Neural progenitor cell (in vitro differentiated cells): ENCODE measurements at places on chromosomes 7 and 10. TPM values are rescaled to one million over a fixed set of nuclear protein-coding genes. Genes with fewer than 3 reads are reported as not detected.

- peaks cover 39% of the 10 kb centered on the region for H3K4me1 ChIP-seq
- H3K4me3 ChIP-seq: no peak overlapping the region
- H3K27me3 ChIP-seq: no peaks in the 10 kb centered on the region
- no peaks in the 10 kb centered on the region for H3K36me3 ChIP-seq
- no peak for DNase-seq
Observed at GRCh38 chr10:71072131-71072822, 140.1 kb upstream of the UNC5B start.

GRCh38 chr10:13395540-13395939 lies 47.4 kb upstream of the SEPHS1 start:
- H3K27me3 ChIP-seq: no peaks in the 10 kb centered on the region
- no peak for DNase-seq
- H3K27ac ChIP-seq: no peak overlapping the region
- H3K36me3 ChIP-seq: no peaks in the 10 kb centered on the region
- no peak overlapping the region for H3K4me3 ChIP-seq

DNA sequence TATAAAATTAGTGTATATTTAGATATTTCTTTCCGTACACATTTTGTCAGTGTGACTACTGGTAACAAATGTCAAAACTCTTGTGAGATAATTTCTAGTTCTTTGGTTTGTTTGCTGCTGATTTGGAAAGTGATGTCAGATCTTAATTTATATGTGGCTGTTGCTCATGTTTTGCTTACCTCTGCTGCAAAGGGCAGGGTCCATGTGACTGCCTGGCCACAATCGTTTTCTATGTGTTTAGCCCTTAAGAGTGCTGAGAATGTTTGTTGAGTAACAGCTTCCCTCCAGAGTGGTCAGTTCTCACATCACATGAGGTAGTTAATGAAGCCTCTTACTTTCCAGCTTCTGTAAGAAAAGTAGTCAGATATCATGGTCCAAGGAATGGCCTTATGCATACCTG lies 4.2 kb downstream of the NRBF2 start:
- H3K4me1 ChIP-seq: peaks cover 9% of the 10 kb centered on the region
- DNase-seq: no peak
- no peak overlapping the region for H3K4me3 ChIP-seq
- H3K27ac ChIP-seq: no peak overlapping the region
- no peaks in the 10 kb centered on the region for H3K27me3 ChIP-seq

The CYTH3 gene
- 10.9 and 16.5 TPM in 2 replicates for total RNA-seq

- H3K27me3 ChIP-seq: no peaks in the 10 kb centered on the region
- H3K4me3 ChIP-seq: no peak overlapping the region
- H3K27ac ChIP-seq: no peak overlapping the region
- no peaks in the 10 kb centered on the region for H3K36me3 ChIP-seq
- peak; percentile 27 for DNase-seq
- H3K4me1 ChIP-seq: peaks cover 14% of the 10 kb centered on the region
Observed at GRCh38 chr10:5466451-5467206, 32.7 kb downstream of the CALML5 start.

DNA sequence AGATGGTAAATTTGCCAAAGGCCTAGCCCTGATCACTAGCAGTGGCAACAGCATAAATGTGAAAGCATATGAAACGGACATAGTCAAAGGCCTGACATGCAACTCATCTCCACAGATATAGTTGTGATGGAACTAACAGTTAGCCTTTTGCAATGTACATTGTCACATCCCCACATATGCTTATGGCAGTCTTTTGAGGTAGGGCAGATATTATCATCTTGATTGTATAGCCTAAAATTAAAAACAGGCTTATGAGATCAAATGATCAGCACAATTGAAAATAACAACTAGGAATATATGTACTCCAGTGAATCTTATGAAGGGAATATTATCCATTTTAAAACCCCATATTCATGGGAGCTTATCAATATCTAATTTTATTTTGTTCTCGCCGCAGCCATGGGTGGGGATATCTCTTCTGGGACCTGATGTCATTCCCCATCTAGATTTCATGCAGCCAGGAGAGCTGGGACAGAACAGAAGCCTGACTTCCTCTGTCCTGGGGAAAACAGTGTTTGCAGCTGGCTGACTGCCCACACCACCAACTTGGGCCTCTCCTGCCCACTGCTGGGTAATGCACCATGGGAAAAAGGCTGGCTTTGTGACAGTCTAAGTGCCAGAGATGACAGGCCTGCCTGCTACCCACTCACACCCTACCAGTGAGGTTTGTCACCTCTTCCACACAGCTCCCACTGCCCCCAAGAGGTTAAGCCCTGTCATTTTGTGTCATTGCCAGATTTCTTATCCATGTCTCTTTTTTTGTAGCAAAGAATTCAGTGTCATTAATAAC lies 180.2 kb upstream of the FZD1 start:
- no peak overlapping the region for H3K4me3 ChIP-seq
- H3K4me1 ChIP-seq: peaks cover 6% of the 10 kb centered on the region
- no peak for DNase-seq
- no peak overlapping the region for H3K27ac ChIP-seq

GRCh38 chr7:143252006-143252405 lies 11.2 kb upstream of the GSTK1 start:
- H3K27me3 ChIP-seq: peaks cover 10% of the 10 kb centered on the region
- H3K4me1 ChIP-seq: no peaks in the 10 kb centered on the region
- no peak overlapping the region for H3K27ac ChIP-seq
- DNase-seq: no peak
- no peaks in the 10 kb centered on the region for H3K36me3 ChIP-seq
- no peak overlapping the region for H3K4me3 ChIP-seq

DNA sequence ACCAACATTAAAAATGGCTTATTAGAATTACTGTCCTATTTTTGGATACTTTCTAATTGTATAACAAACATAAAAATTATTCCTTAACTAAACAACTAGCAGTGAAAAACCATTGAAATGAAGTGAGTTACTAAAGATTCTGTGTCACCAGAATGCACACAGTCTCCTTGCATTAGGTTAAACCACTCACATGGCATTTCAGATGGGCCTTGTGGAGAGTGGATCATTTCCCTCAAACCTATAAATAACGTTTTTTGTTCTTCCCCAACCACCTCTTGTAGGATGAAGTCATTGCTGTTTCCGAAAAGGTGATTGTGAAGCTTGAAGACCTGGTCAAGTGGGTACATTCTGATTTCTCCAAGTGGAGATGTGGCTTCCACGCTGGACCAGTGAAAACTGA lies 38.4 kb downstream of the ARID5B start:
- peaks cover 3% of the 10 kb centered on the region for H3K4me1 ChIP-seq
- H3K36me3 ChIP-seq: no peaks in the 10 kb centered on the region
- no peak overlapping the region for H3K27ac ChIP-seq
- no peak for DNase-seq
- no peaks in the 10 kb centered on the region for H3K27me3 ChIP-seq
- no peak overlapping the region for H3K4me3 ChIP-seq

GRCh38 chr10:125118011-125118611 lies 42.3 kb downstream of the CTBP2 start:
- no peaks in the 10 kb centered on the region for H3K36me3 ChIP-seq
- H3K4me3 ChIP-seq: no peak overlapping the region
- H3K27me3 ChIP-seq: no peaks in the 10 kb centered on the region
- DNase-seq: no peak
- H3K4me1 ChIP-seq: no peaks in the 10 kb centered on the region

DNA sequence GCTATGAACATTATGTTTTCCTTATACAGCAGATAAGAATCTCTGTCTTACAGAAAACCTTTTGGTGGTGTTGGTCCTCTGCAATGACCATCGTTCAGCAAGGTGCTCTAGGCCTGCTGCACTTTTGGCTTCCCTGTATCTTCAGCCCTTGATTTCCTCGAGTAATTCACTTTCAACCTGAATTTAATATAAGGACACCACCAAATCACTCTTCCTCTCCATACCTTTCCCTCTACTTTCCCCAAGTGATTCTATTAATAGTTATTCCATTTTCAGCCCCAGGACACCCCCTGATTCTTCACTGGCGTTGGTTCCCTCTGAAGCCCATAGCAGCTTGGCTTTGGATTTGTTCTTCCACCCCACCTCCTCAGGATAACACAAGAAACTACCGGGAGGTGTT lies 72.2 kb downstream of the EZH2 start:
- H3K4me3 ChIP-seq: no peak overlapping the region
- no peak overlapping the region for H3K27ac ChIP-seq
- no peaks in the 10 kb centered on the region for H3K4me1 ChIP-seq
- DNase-seq: no peak

The EPHA1 gene
- 4.1 and 6.0 TPM in 2 replicates for total RNA-seq

The AFAP1L2 gene
- total RNA-seq: 4.8 and 6.9 TPM in 2 replicates

The VIPR2 gene
- 0.92 and 3.1 TPM in 2 replicates for total RNA-seq

DNA sequence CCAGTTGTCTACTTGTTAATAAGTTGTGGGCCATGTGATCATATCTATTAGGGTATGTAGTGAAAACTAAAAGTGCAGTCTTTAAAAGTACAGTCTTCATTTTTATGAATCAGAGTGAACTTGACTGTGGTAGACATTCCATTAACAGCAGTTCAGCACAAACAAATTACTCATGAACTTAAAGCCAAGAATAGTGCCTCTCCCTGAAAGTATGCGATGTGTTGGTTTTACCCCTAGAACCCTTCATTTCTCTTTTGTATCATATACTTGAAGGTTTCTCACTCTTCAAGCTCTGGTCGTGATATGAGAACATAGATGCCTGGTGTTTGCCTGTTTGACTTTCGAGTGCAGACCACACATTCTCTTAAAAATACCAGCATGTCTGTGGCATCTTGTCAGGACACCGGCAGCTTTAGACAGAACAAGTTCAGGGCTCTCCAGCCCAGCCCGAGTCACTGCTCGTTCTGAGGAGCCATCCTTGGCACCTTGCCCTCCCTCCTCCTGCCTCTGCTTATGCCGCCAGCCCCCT lies 159.3 kb downstream of the LCOR start:
- H3K36me3 ChIP-seq: no peaks in the 10 kb centered on the region
- no peak for DNase-seq
- no peak overlapping the region for H3K4me3 ChIP-seq
- H3K27me3 ChIP-seq: no peaks in the 10 kb centered on the region
- peaks cover 3% of the 10 kb centered on the region for H3K4me1 ChIP-seq

The IKZF5 gene
- 5.5 and 10.7 TPM in 2 replicates for total RNA-seq

GRCh38 chr10:23869996-23870395 lies 338.9 kb upstream of the KIAA1217 start:
- no peaks in the 10 kb centered on the region for H3K4me1 ChIP-seq
- no peak overlapping the region for H3K4me3 ChIP-seq
- no peak for DNase-seq
- no peak overlapping the region for H3K27ac ChIP-seq
- H3K36me3 ChIP-seq: no peaks in the 10 kb centered on the region
- H3K27me3 ChIP-seq: no peaks in the 10 kb centered on the region

DNA sequence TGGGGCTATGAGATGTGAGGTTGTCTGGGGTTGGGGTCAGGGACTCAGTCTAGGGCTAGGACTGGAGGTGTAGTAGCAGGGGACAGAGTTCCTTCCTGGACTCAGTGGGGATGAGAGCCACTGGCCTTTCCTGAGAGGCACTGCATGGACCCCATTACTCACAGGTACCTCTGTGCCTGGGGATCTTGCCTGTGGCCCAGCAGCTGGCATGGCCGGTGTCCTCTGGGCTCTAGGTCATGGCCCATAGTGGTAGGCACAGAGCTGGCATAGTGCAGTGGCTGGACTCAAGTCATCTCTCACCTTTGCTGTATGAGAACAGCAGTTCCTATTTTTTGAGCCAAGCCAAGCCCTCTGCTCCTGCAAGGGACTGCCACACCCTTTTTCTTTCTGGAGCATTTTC lies 51.9 kb downstream of the NEURL1 start:
- no peak overlapping the region for H3K4me3 ChIP-seq
- H3K4me1 ChIP-seq: peaks cover 22% of the 10 kb centered on the region
- no peaks in the 10 kb centered on the region for H3K27me3 ChIP-seq
- no peaks in the 10 kb centered on the region for H3K36me3 ChIP-seq
- H3K27ac ChIP-seq: no peak overlapping the region

The MOGAT3 gene
- not detected in 2 replicates for total RNA-seq

GRCh38 chr10:128071417-128071782 lies 54.8 kb downstream of the MKI67 start:
- no peaks in the 10 kb centered on the region for H3K4me1 ChIP-seq
- H3K4me3 ChIP-seq: no peak overlapping the region
- DNase-seq: no peak
- peaks cover 8% of the 10 kb centered on the region for H3K27me3 ChIP-seq
- no peak overlapping the region for H3K27ac ChIP-seq

The C10orf53 gene
- not detected in 2 replicates for total RNA-seq

The INMT gene
- 5.0 and 7.8 TPM in 2 replicates for total RNA-seq

DNA sequence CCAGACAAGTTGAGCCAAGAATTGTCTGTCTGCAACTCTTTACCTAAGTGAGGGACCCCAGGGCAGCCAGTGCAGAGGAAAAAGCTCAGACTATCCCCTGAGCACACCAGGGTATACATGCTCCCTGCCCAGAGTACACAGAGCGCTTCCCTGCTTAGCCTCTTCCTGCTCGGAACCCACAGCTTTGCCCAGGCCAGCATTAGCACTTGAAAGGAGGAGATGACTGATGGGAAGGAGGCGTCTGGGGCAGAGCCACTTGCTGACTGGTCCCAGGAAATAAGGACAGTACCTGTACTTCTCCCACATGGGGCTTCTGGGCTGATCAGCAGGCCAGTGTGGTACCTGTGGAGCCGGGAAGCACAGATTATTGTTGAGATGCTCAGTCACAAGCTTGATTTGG lies 48.4 kb upstream of the TRIM8 start:
- H3K27ac ChIP-seq: peak overlapping the region; percentile 23
- DNase-seq: no peak
- H3K4me1 ChIP-seq: peaks cover 3% of the 10 kb centered on the region
- no peak overlapping the region for H3K4me3 ChIP-seq
- H3K36me3 ChIP-seq: peaks cover 5% of the 10 kb centered on the region

- H3K4me1 ChIP-seq: no peaks in the 10 kb centered on the region
- H3K27me3 ChIP-seq: no peaks in the 10 kb centered on the region
- H3K27ac ChIP-seq: no peak overlapping the region
- no peak for DNase-seq
- no peaks in the 10 kb centered on the region for H3K36me3 ChIP-seq
- no peak overlapping the region for H3K4me3 ChIP-seq
Observed at GRCh38 chr10:122863216-122864193, 15.9 kb downstream of the FAM24B start.

GRCh38 chr7:64907641-64908326 lies 4.7 kb downstream of the ZNF273 start:
- H3K4me1 ChIP-seq: peaks cover 16% of the 10 kb centered on the region
- no peaks in the 10 kb centered on the region for H3K36me3 ChIP-seq
- H3K4me3 ChIP-seq: no peak overlapping the region
- DNase-seq: no peak
- H3K27ac ChIP-seq: no peak overlapping the region
- no peaks in the 10 kb centered on the region for H3K27me3 ChIP-seq

GRCh38 chr10:62617652-62618051 lies 186.9 kb upstream of the ADO start:
- H3K4me1 ChIP-seq: no peaks in the 10 kb centered on the region
- no peaks in the 10 kb centered on the region for H3K36me3 ChIP-seq
- no peak for DNase-seq
- no peak overlapping the region for H3K27ac ChIP-seq
- H3K27me3 ChIP-seq: no peaks in the 10 kb centered on the region
- no peak overlapping the region for H3K4me3 ChIP-seq

- no peak overlapping the region for H3K27ac ChIP-seq
- peaks cover 10% of the 10 kb centered on the region for H3K4me1 ChIP-seq
- no peak overlapping the region for H3K4me3 ChIP-seq
- no peaks in the 10 kb centered on the region for H3K36me3 ChIP-seq
Observed at GRCh38 chr10:70561558-70561957, 41.0 kb downstream of the PRF1 start.
